ENCODE measurements at places on chromosomes 1 and 21.

DNA sequence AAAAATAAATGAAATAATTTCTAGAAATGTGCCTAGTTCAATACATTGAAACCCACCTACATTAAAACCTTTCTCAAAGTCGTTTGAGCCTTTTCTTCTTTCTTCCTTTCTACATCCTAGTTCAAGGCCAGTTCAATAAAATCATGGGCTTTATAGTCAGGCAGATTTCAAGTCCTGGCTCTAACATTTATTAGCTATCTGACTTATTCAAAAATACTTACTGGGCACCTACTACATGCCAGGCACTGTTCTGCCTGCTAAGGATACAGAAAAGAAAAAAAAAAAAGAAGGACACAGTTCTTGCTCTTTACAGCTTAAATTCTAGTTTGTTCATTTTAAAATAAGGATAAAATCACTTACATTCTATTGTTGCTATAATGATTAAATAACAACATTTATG is 134.2 kb upstream of the FGGY start:
- H3K36me3 ChIP-seq: no peaks in the 10 kb centered on the region
- H3K4me1 ChIP-seq: no peaks in the 10 kb centered on the region
- no peaks in the 10 kb centered on the region for H3K27me3 ChIP-seq
- no peak overlapping the region for H3K27ac ChIP-seq

GRCh38 chr1:29425631-29426030 is 189.3 kb downstream of the PTPRU start:
- H3K4me1 ChIP-seq: no peaks in the 10 kb centered on the region
- no peak for DNase-seq
- H3K27ac ChIP-seq: no peak overlapping the region
- H3K36me3 ChIP-seq: no peaks in the 10 kb centered on the region
- H3K4me3 ChIP-seq: no peak overlapping the region

DNA sequence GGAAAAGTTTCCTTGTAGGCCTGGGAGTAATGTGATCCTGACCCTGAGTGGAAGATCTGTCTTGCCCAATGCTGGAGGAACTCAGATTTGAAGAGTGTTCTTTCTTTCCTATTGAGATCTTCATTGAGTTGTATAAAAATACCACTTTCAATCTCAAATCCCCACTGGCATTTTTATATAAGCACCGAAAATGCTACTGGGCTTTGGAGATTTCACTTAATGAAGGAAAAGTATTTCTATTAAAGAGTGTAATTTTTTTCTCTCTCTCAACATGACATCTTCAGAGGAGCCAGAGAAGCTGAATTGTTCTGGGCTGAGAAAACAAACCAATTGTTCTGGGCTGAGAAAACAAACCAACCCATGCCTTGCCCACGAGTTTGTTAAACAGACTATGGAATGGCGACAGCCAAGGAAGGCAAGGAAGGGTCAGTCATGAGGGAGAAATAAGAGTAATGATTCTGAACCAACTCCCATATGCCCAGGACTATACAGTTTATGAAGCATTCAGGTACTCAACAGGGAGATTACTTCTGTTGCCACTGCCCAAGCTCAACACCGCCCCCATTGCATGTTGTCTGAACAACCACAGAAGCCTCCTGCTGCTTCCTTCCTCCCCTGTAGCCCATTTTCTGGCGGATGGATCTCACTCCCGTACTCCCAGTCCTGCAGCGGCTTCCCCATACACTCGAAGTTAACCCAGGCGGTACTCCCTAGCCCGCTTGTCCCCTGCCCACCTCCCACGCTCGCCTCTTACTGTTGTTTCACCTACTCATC is 103.2 kb downstream of the BEND5 start:
- no peak overlapping the region for H3K4me3 ChIP-seq
- no peaks in the 10 kb centered on the region for H3K36me3 ChIP-seq
- no peak overlapping the region for H3K27ac ChIP-seq
- H3K27me3 ChIP-seq: no peaks in the 10 kb centered on the region
- H3K4me1 ChIP-seq: no peaks in the 10 kb centered on the region

GRCh38 chr1:119870917-119871596 is 25.3 kb downstream of the ADAM30 start:
- no peak overlapping the region for H3K27ac ChIP-seq
- peaks cover 14% of the 10 kb centered on the region for H3K4me1 ChIP-seq
- peak; percentile 72 for DNase-seq
- H3K4me3 ChIP-seq: no peak overlapping the region
- H3K36me3 ChIP-seq: no peaks in the 10 kb centered on the region

GRCh38 chr1:55164906-55165305 is 50.3 kb downstream of the USP24 start:
- H3K4me1 ChIP-seq: no peaks in the 10 kb centered on the region
- H3K27me3 ChIP-seq: no peaks in the 10 kb centered on the region
- no peak overlapping the region for H3K4me3 ChIP-seq
- no peak overlapping the region for H3K27ac ChIP-seq

DNA sequence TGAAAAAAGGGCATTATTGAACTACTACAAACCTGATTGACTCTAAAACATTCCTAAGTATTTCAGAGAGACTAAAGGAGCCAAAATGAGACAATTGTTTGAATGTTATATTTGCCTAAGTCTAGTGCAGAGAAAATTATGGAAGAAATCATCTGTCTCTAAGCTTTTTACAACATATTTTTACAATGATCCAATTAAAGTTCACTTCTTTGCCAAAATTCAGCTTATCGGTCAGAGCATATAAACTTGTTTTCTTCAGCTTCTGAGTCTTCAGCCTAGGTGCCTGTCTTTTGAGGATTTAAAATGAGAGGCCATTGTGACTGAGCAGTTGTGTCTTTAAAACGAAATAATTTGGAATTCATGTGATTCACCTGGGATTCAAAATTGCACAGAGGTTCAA is 181.2 kb upstream of the SGIP1 start:
- DNase-seq: no peak
- H3K36me3 ChIP-seq: peaks cover 9% of the 10 kb centered on the region
- H3K27ac ChIP-seq: no peak overlapping the region
- H3K27me3 ChIP-seq: no peaks in the 10 kb centered on the region
- H3K4me1 ChIP-seq: peaks cover 17% of the 10 kb centered on the region
- H3K4me3 ChIP-seq: no peak overlapping the region
